ENCODE measurements at places on chromosomes 11 and 22.

DNA sequence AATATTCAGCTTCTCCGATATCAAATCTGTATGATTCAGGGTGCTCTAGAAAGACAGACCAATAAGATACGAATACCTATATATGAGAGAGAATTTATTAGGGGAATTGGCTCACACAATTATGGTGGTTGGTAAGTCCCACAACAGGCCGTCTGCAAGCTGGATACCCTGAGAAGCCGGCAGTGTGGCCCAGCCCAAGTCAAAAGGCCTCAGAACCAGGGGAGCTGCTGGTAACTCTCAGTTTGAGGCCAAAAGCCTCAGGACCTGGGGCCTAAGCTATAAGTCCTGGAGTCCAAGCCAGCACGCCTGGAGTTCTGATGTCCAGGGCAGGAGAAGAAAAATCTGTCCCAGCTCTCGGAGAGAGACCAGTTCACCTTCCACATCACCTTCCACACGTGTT is 318.7 kb downstream of the BRD1 start:
- no peak for DNase-seq

DNA sequence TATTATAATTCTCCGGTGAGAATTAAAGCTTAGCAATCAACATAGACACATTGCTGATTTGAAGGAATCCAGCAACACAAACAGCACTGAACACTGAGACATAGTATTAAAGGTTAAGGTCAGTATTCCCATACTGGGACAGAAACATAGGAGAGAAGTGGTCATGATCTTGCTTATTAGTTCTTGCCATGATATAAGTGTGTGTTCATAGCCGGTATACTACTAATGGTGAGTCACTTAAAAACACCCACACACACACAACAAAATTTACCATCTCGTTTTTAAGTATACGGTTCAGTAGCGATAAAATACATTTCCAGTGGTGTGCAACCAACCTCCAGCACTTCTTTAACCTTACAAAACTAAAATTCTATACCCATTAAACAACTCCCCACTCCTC is 96.3 kb downstream of the C11orf65 start:
- DNase-seq: no peak

DNA sequence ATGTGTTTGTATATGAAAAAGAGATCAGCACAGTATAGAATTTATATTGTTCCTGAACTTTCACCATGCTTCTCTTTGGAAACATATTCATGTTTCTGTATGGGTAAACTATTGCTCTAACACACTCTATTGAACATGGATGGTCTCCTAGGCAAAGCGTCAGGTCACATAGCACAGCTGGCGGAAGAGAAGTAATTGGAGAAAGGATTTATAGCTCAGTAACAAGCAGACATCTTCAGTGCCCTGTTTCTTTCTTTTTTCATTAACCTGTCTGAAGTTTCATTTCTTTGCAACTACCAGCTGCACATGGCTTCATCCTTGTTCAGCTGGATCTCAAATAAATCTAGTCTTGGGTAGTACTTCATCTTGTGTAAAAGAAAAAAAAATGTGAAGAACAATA is 84.4 kb upstream of the TRPC6 start:
- no peak for DNase-seq

DNA sequence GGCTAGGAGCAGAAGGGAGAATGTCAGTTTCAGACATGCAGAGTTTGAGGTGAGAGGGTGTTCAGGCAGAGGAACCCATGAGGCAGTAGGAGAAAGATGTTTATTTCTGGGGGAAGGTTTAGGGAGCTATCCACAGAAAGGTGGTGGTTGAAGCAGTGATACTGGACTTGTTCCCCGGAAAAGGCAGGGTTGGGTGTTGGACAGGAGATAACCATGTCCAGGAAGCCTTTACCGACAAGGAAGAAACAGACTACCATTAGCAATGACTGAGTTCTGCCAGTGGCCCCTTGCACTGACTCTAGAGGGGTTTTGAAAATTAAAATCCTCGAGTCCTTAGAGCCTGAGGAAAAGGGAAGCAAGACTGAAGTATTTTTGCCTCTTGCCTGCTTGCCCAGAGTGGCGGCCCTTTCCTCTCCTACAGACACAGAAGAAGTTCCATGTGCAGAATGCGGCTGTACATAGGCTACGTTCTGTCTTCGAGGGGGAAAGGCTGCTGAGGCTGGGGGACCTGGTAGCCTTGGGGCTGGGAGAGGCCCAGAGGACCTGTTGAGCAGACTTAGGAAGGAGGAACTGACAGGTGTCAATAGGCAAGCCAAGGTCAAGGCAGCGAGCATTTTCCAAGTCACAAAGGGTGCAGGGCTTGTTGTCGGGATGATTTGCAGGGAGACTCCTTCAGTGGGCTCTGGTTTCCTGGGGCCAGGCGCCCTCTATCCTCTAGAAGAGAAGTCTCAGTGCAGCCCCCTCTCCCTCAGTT is 146.7 kb downstream of the LDLRAD3 start:
- no peak for DNase-seq

DNA sequence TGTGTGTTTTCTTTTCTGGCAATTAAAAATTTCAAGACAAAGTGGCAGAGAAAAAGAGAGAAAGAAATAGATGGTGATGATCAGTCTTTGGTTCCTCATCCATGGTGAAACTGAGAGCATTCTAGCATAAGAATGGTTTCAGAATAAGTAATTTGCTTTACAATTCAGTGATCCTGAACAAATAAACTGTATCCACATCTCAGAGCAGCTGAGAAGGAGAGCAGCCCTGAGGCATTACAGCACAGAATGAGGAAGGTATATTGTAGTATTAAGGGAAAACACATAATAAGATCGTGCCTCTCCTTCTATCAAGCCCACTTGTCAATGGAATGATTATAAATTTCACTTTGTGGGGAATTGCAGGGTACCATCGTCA is 17.4 kb downstream of the LUZP2 start:
- no peak for DNase-seq

DNA sequence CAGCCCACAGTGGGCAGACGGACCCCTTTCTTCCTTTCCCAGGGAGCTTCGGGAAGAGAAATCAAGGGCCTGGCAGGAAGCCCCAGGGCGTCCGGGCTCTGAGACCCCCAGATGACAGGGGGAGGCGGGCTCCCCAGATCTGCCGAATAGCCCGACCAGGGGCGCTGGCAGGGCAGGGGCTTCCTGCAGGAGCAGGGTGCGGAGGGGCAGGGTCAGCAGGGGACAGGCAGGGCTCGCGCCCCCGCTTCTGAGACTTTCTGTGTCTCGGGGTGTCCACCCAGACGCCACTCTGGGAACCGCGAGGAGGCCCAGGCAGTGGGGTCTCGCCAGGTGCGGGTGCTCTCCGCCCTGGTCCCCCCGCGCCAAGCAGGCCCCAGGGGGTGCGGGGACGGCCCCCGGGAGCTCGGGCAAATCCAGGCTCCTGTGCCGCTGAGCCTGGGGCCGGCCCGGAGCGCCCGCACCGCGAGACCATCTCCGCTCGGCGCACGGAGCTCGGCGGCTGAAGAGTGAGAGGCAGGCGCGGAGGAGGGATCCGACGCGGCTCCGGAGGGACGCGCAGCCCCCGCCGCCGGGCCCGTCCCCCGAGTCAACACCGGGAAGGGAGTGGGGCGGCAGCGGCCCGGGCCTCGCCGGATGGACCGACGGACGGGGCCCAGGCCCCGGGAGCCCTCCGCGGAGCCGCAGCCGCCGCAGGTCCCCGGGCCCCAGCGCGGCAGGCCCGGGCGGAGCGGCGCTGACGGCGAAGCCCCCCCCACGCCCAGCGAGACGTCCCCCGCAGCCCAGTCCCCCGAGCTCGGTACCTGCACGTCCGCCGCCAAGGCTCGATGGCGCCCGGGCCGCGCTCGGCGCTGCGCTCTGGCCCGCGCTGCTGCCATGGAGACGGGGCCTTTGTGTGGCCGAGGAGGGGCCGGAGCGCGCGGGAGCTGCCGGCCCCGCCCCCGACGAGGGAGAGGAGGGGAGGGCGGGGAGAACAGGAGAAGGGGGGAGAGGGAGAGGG is at the start of gene PLXNB2:
Gene PLXNB2, minus strand, starts transcription at position 894 of the 997 bp plus-strand sequence. CDS start 17,062 bp downstream, outside the sequence.
- no peak for DNase-seq

GRCh38 chr11:98137437-98137836 is 883.3 kb upstream of the CNTN5 start:
- no peak for DNase-seq

GRCh38 chr11:62667460-62667859 is 2.3 kb downstream of the CSKMT start:
- no peak for DNase-seq

GRCh38 chr11:8224711-8225110 is 39.0 kb downstream of the LMO1 start:
- DNase-seq: no peak

DNA sequence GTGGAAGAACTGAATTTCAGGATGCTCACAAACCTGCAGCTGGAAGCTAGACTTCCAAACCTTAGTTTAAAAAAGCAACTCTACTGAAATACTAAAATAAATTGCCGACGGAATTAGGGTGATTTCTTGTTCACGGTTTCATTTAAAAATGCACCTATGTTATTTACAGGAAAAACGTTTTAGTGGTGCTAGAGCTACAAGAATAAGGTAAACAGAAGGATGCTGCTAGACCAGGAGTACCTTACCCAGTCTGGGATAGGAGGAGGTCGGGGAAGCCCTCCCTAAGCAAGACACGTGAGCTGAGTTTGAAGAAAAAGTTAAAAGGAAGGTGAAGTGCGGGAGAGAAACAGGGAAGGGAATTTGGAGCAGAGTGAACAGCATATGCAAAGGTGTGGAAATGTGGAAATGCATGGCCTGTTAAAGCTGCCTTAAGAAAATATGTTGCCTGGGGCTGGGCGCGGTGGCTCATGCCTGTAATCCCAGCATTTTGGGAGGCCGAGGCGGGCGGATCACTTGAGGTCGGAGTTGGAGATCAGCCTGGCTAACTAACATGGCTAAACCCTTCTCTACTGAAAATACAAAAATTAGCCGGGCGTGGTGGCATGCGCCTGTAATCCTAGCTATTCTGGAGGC is 1.4 kb upstream of the FTH1 start:
- DNase-seq: no peak

GRCh38 chr11:2552210-2552609 is 107.4 kb downstream of the KCNQ1 start:
- no peak for DNase-seq

GRCh38 chr11:66045177-66045639 is 3.8 kb downstream of the GAL3ST3 start:
- no peak for DNase-seq

GRCh38 chr11:13721760-13722159 is 53.3 kb downstream of the FAR1 start:
- no peak for DNase-seq

DNA sequence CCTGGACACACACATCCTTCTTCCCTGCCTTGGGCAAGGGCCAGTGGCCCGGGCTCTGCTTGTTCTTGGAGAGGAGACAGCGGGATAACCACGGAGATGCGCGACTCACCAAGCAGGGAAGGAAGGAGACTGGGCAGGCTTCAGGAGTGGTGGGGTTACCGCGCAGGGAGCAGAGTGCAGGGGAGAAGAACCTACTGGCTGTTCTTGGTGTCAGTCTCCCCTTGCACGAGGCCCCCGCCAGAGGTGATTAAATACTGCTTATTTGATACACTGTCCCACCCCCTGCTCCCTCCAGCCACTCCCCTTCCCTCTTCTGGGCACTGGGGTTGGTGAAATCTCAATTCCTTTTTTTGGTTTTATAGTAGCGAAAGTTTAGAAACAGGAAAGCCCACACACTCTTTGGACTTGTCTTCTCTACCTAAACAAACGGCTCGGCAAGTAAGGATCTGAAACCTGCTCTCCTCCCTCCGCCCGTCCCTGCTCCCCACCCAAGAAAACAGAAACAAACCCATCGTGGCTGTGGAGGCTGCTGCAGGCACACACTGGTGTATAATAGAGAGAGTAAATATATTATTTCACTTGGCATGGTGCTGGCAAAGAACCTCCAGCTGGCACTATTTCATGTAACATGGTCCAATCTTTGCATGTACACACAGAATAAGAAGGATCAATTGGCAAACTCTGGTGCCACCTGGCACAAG is 10.8 kb downstream of the LARGE2 start:
- DNase-seq: no peak

DNA sequence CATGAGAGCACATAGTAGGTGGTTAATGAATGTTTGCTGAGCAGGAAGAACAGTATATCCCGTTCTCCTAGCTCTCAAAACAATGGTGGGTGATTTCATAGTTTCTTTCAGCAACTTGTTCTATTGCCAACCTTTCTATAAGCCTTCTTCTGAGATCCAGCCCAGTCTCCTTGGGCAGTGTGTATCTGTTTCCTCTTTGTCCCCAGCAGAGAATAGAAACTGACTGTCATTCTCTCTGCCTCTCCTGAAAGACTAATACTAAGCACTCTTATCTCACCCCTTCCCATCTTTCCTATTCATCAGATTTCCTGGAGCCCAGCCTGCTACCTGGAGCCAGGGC is 272.9 kb downstream of the ST3GAL4 start:
- DNase-seq: no peak

DNA sequence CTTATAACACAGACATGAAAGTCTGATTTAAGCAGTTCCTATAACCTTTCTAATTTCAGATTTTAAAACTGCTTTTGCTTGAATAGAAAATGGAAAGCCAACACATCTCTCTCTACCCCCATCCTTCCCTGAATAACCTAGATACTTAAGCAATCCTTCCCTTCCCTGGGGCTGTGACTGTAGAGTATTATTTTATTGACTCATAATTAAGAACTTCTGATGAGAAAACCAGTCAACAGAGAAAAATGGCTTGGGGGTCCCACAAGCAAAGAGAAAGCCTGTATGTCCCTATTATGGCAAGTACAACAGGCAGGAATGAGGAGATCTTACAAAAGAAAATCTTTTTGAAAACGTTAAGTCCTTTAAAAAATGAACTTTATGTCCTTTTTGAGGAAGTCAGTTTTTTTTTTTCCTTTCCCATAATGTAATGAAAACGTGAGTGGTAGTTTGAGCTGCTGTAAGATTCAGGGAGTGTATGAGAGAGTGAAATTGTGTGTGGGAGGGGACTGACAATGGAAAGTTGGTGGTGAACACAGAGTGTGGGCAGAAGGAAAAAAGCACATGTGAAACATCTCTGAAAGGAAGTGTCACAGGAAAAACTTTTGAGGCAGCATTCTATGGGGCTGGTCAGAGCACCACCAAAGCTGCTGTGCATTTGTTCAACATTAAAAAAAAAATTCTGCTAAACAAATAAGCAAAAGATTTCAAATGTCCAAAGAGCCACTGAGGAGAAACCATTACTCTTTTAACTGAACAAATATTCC is 154.6 kb downstream of the MAML2 start:
- DNase-seq: no peak

- no peak for DNase-seq
Observed at GRCh38 chr11:86933891-86934581, 21.2 kb downstream of the FZD4 start.

- no peak for DNase-seq
Observed at GRCh38 chr11:14364322-14364721, 5.3 kb upstream of the RRAS2 start.

- no peak for DNase-seq
Observed at GRCh38 chr11:132579136-132579535, 953.2 kb downstream of the OPCML start.

All from DMS79 (cell line).